Cortex of kidney (tissue), 1 donor: ENCODE measurements at places on chromosomes 7 and 10.

GRCh38 chr10:132868995-132869394 lies 73.4 kb downstream of the CFAP46 start:
- no peak for DNase-seq

GRCh38 chr10:7788639-7789286 lies 786 bp downstream of the ATP5F1C start:
- DNase-seq, result no peak

DNA sequence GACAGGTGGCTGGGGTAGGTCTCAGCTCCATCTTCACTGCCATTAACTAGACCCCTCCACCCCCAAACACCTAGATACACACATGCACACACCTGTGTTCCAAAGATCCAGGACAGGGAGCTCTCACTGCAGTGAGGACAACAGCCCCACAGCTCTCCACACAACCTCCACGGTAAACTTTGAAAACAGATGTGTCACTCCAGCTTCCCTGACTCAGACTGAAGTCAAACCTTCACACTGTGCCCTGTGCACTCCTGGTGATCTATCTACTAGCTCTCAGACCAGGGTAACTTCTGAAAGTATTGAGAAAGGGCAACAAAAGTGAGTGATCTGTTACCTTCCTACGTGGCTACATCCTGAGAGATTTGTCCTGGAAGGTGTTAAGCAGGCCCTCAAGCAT lies 519.8 kb downstream of the XPNPEP1 start:
- DNase-seq, result no peak

DNA sequence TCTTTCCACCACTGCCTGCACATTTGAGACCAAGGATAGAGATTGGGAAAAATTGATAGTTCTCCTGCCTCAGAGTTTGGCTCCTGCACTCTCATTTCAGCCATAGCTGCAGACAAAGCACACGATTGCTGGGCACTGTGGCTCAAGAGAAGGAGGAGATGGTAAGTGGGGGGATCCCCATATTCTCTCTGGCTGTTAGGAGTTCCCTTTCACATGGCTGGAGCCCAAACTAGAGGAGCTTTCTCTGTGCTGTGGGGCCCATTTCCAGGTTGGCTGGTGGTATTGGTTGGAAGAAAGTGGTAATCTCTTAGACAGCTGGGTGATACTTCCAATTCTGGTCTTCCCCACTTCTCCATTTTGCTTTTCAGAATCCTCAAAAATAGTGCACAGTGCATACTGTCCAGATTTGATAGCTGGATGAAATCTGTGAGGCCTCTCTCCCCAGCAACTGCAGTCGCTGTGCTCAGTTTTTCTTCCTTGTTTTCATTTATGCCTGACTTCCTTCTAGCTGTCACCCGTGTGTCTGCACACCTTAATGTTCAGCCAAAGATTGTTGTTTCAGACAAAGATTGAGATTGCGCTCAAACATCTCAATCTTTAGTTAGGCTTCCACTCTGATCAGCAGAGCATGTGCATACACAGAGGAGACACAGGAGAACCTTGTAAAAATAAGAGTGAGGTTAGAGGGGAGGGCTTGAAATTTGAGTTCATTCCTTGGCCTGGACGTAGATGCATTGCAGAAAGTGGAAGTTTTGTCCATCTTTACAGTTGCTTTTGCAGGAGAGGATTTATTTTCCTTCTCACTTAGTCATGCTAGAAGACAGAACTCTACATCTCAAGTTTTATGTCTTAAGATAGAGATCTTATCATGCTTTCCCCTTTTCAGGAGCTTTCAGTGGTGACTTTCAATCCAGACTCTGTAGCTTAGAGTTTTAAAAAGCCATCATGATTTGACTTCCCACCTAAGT lies 28.6 kb downstream of the RABGEF1 start:
- DNase-seq, result no peak

DNA sequence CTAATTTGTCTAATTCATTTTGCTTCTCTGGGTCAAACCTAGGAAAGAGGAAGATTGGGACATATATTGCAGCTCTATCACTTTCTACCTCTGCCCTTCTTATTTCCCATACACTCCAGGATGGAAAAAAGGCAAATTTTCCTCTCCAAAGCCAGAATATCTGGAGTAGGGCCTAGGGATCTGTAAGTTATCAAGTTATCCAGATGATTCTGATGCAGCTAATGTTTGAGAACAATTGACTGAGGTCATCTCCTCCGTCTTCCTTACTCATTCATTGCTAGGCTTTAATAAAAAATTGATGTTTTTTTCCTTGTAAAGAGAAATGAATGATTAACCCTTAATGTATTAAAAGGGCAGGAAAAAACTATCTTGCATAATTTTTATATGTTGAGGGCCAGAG lies 211.9 kb upstream of the GLI3 start:
- no peak for DNase-seq
